ENCODE measurements at places on chromosomes 6 and 20.

DNA sequence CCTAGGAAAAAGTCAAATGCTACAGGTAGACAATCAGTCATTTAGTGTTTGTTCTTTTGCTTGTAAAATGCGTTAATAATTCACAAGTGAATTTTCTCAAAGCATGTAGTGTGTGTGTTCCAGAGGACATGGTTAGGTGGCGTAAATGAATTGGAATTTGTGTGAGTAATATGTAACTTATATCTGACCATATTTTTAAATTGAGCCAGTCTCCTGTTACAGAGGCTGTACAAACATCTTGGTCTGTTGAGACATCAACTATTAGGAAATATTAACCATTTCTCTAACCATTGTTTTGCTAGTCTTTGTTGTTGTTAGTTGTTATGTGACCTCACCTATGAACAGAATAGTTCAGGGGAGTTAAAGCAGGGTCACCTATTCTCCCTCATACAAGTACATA lies 22.7 kb downstream of the MCM8 start:
- DNase-seq: no peak

- no peak for DNase-seq
Observed at GRCh38 chr20:35947489-35947888, 6.8 kb downstream of the SCAND1 start.

DNA sequence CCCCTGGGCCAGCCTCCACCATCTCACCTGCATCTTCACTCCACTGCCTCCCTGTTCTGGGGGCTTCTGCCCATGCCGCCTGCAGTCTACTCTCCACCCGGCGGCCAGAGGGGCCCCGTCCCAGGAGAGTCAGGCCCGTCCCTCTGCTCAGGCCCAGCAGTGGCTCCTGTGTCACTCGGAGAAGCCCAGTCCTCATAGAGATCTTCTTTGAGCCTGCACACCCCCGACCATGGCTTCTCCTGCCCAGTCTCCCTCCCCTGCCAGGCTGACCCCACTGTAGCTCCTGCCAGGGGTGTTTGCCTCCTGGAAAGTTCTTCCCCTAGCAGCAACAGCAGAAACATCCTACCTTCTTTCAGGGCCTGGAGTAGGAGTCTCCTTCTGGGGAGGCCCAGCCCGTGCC lies 22.2 kb upstream of the NOL4L start:
- no peak for DNase-seq

- DNase-seq: no peak
Observed at GRCh38 chr6:89965441-89966227, 71.4 kb downstream of the GJA10 start.

DNA sequence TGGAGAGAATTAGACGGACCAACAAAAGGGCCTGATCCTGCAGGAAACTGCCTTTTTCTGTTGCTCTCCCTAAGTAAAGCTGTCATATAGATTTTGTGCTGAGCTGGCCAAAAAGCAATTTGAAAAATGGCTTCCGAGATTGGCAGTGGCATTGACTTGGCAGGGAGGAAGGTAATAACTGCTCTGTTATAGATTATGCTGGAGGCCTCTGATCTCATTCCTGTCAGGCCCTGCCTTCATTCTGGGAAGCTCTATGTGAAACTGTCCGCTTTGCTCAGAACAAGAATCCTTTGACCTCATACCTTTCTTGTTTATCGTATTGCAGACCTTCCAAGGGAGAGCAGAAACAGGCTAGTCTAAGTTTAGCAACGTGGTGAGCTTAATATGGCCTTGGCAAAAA lies 234.4 kb downstream of the PHACTR1 start:
- DNase-seq: no peak

DNA sequence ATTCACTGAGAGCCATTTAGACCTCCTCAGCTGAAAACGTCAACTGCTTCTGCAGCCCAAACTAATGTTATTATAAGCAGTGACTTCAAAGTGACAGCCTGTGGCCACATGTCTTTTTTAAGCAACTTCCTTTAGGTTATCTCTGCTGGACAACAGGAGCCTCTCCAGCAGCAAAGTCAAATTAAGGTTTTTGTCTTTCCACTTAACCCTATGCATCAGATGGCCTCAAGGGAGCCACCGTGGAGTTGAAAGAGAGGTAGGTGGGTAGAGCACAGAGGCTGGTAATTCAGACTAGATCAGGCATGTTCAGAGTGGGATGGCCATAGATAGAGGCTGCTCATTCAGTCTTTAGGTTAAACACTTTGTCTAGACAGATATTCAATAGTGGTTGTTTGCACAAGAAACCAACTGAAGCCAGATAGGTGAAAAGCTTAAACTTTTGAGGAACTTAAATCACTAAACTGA lies 300.6 kb upstream of the ECI2 start:
- DNase-seq: no peak

DNA sequence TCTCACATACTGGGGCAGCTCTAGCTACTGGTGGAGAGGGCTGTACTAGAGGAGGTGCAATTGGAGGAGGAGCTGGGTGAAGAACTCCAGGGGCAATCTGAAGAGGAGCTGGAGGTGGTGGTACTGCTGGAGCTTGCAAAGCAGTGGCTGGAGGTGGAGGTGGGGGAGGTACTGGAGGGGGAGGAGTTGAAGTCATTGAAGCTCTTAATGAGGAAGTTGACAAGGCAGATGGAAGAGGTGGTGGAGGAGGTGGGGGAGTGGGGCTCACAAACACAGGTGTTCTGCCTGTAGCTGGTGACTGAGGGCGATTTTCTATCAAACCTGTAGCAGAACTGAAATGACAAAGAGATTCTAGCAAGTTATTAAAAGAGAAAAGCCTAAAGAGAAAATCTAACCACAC lies 77.6 kb downstream of the WASF1 start:
- DNase-seq: no peak

- DNase-seq: no peak
Observed at GRCh38 chr6:30329331-30329730, 2.6 kb downstream of the TRIM39 start.

- DNase-seq: no peak
Observed at GRCh38 chr20:23013429-23013828, 21.7 kb upstream of the SSTR4 start.

DNA sequence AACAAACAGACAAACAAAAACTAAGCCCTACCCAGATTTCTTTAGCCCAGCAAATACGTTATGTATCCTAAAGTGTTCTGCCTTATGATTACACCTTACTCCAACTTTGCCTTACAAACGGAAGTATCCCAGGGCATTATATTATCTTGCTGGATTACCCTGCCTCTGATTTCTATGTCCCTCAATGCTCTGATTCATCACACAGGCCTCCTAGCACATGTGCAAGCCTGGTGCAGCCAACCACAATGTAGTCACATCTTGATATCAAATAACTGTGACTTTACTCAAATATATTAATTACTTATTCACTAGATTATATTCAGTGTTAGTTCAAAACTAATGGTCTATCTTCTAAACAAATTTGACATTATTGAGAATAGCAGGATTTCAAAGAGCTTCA lies 598.6 kb downstream of the TBC1D32 start:
- no peak for DNase-seq

GRCh38 chr20:5482791-5483190 lies 166.0 kb upstream of the PROKR2 start:
- no peak for DNase-seq

GRCh38 chr6:22042706-22043105 lies 254.1 kb downstream of the PRL start:
- no peak for DNase-seq

DNA sequence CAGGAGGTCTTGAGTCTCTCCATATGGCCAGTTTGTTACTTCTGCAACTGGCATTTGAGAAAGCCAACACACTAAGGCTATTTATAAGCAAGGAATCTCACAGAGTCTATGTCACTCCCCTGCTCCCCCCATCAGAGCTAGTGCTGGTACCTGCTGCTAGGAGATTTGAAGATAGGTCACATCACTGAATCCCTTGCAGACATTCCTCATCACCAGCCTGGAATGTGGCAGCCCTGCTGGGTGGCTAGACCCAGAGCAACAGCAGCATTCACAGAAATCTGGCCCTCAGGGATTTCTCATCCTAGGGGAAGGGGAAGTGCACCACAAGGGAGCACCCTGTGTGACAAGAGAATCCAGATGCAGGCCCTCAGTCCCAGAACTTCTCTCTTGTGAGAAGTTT lies 672.1 kb downstream of the HACE1 start:
- no peak for DNase-seq

- no peak for DNase-seq
Observed at GRCh38 chr6:38865521-38866174, 150.5 kb downstream of the DNAH8 start.

- no peak for DNase-seq
Observed at GRCh38 chr6:127402890-127403617, 56.1 kb downstream of the KIAA0408 start.

DNA sequence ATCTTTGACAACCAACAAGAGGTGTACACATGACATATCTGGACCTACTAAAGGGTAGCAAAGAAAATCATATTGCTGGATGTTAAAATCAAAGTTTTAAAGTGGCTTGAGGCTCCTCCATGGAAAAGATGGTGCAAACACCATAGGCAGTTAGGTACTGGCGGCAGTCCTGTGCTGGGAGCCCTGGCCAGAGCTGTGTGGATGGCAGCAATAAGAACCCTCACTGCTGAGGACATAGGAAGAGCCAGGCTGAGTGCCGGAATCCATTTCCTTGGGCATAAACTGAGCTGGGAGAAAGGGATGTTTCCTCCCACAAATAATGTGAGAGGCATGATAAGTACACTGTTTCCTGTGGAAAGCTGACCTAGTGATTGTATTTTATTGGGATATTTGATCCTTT lies 89.9 kb downstream of the ARID1B start:
- DNase-seq: no peak

DNA sequence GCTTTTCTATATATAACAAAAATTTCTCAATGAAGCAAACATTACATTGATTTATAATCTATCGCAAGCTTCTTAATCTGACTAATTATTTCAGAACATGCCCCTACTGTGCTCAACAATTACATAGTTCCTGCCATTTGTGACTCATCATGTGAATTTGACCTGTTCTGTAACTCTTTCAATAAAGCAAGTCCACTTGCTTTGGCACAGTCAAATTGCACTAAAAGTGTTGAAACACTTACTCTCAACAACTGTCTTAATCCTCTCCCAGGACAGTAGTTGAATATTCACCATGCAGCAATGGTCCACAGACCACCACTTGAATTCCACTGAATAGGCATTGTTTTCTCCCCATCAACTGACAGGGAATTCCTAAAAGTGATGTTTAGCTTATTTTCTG lies 67.7 kb upstream of the SPTLC3 start:
- no peak for DNase-seq

GRCh38 chr6:43077981-43078511 lies 1.9 kb downstream of the PTK7 start:
- no peak for DNase-seq

DNA sequence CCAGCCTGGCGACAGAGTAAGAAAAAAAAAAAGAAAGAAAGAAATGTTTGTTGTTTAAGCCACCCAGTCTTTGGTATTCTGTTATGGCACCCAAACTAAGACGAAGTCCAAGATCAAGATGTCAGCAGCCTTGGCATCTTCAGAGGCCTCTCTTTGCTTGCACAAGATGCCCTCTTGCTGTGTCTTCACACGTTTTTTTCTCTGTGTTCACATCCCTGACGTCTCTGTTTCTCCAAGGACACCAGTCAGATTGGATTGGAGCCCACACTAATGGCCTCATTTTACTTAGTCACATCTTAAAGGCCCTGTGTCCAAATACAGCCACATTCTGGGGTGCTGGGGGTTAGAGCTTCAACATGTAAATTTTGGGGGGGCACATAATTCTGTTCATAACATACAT lies 380.9 kb downstream of the GJA1 start:
- DNase-seq: no peak

DNA sequence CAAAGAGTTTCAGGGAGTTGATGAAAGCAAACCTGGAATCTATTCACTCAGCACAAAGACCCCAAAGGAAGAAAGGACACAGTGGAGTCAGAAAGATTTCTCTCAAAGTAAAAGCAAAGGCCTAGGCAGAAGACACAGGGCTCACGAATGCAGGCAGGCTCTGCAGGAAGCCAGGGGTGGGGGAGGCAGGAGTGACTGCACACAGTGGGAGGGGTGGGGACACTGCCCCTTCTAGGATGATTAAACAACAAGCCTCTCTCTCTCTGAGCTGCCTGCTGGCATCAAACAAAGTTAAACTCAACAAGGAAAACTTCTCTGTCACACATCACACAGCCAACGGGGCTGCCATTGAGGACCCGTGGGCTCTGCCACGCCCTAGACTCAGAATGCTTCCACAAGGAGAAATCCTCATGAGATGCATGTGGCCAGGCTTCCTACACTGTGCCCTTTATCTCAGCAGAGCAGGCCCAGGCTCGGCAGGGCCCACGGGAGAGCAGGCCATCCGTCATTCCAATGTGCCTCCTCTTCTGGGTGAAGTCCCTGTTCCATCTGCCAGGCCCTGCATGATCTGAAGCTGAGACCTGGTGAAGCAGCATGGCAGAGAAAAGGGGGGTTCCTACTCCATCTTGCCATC lies 70.1 kb downstream of the RAMACL start:
- DNase-seq: no peak

- no peak for DNase-seq
Observed at GRCh38 chr20:42686057-42686456, 503.6 kb downstream of the PTPRT start.

All from naive thymus-derived CD4-positive, alpha-beta T cell (primary cell).